Activated CD4-positive, alpha-beta T cell treated with anti-CD3 and anti-CD28 coated beads, Interleukin-2, amount 10 ng/mL, durations not matched to agents 7 days and 5 days (primary cell): ENCODE measurements at places on chromosomes 11 and 22.

GRCh38 chr22:19663821-19664355, 50.4 kb upstream of the SEPTIN5 start:
- DNase-seq = no peak

DNA sequence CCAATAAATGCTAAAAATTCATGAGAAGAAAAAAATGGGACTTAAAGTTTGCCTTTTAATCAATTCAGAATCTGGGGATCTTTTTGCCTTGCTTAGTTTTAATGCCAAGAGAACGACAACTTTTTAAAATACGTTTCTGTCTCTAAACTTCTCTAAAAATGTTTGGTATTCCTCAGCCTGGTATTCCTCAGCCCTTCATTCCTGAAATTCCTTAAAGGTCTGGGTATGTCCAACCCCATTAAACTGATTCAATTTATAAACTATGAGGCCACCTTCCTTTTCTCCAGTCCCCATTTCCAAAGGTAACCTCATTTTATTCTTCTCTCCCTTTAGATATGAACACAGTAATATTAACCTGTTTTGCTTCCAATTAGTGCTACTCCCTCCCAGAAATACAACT, 16.6 kb downstream of the POLA2 start:
- DNase-seq = no peak

GRCh38 chr22:12601870-12602779, 2925.9 kb upstream of the OR11H1 start:
- no peak for DNase-seq

- no peak for DNase-seq
These were observed 15.8 kb downstream of the NAV2 start for GRCh38 chr11:19728436-19728835.

- no peak for DNase-seq
These were observed 323 bp upstream of the PANX1 start for GRCh38 chr11:94128291-94128745.

DNA sequence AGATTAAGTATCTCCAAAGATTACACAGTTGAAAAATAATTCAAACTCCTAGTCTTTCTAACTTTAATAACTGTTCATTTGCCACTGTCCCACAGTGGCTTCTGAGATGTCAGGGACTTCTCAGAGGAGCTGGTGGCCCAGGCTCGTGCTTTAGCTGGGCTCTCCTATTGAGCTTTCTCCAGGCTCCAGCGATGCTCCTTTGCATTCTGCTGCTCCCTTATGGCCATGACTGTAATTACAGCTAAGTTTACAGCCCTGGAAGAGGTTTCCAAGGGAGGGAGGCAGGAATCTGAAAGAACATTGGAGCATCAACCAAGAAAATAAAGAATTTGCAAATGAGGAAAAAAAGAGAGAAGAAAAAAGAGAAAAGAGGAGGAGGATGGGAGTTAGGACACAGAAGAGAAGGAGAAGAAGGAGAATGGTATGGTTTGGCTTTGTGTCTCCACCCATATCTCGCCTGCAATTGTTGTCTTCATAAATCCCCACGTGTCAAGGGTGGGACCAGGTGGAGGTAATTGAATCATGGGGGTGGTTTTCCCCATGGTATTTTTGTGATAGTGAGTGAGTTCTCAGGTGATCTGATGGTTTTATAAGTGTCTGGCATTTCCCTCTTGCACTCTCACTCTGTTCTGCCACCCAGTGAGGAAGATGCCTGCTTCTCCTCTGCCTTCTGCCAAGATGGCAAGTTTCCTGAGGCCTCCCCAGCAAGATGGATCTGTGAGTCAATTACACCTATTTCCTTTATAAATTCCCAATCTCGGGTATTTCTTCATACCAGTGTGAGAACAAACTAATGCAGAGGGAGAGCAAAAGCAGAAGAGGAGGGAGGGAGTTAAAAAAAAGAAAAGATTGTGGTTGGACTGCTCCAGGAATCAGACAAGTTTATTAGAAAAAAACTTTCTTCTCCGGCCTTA, 857.0 kb downstream of the KCNA4 start:
- peak; percentile 6 for DNase-seq

GRCh38 chr11:114131461-114131864, 72.0 kb downstream of the ZBTB16 start:
- no peak for DNase-seq

- no peak for DNase-seq
These were observed 319.8 kb downstream of the DLG2 start for GRCh38 chr11:85307366-85307765.

DNA sequence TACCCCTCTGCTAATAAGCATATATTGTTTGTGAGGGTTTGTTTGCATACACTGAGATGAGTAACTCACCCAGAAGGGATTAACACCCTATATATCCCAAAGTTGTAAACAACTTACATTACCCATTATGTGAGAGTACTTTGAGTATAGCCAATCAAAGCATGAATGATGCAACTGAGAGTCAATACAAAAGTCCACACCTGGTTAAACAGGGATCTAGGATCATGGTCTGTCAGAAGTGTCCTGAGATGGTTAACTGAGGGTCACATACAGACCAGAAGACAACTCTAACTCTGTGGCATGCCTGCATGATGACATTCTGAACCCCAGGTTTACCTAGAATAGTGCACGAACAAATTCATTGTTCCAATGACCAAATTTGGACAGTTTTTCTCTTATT, 17.4 kb upstream of the OR10A5 start:
- DNase-seq = no peak

DNA sequence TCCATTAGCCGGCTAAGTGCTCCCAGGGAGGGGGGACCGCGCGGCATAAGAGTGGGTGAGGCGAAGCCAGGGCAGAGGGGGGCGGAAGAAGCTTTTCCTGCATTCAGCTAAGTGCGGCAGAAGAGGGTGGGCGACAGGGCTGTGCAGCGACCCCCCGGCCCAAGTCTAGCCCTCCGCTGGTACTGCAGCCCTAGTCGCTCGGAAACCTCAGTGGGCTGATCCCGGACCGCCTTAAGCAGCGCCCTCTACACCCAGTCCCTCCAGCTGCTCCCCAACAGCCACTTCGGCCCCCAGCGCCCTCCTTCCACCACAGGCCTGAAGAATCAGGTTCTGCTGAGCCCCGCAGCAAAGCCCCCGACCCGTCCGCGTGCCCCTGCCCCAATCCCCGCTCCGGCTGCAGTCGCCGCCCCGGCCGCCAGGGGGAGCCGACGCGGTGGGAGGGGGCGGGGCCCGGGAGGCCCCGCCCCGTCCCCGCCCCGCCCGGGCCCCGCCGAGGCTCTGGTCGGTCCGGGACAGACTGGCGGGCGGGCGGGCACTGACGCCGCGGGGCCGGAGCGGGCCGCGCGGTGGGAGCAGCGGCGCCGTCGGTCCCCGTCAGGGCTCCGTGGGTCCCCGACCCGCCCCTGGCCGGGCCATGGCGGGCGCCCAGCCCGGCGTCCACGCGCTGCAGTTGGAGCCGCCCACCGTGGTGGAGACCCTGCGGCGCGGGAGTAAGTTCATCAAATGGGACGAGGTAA, at the start of gene PLCB3:
Gene PLCB3, plus strand, starts transcription at position 515 of the 737 bp plus-strand sequence. Its CDS starts 120 bp downstream, at position 635.
- peak; percentile 62 for DNase-seq

- peak; percentile 37 for DNase-seq
These were observed 628 bp downstream of the CHKB start for GRCh38 chr22:50581950-50582492.

DNA sequence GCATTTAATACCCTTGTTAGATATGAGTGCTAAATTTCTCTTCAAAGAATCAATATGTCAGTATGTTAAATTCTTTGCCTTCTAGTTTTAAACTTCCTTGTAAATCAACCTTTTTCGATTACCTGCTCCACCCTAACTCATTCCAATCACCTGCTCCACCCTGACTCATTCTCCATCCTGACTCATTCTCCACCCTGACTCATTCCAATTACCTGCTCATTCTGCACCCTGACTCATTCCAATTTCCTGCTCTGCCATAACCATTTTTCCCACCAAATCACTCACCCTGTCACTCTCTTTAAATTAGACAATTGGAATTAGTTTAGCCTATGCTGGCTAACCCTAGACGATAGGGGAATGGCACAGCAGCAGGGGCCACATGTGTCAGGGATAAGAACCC, 519.5 kb upstream of the LRRC4C start:
- DNase-seq = no peak

GRCh38 chr11:93796441-93797231, 12.6 kb downstream of the MED17 start:
- DNase-seq = no peak

GRCh38 chr11:7893796-7894195, 37.3 kb downstream of the OR10A6 start:
- no peak for DNase-seq

DNA sequence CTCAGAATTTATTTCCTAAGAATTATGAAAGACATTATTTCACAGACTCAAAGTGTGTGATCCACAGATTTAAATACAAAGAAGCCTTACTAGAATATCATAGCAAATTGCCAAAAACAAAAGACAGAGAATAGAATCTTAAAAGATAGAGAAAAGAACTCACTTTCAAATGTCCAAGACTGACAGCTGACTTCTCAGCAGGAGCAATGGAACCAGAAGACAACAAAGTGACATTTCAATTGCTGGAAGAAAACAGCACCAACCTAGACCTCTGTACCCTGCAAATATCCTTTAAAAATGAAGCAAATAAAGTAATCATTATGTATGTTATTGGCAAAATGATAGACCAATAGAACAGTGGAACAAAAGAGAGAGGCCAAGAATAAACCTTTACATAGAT, 109.2 kb downstream of the TTC17 start:
- DNase-seq = no peak

DNA sequence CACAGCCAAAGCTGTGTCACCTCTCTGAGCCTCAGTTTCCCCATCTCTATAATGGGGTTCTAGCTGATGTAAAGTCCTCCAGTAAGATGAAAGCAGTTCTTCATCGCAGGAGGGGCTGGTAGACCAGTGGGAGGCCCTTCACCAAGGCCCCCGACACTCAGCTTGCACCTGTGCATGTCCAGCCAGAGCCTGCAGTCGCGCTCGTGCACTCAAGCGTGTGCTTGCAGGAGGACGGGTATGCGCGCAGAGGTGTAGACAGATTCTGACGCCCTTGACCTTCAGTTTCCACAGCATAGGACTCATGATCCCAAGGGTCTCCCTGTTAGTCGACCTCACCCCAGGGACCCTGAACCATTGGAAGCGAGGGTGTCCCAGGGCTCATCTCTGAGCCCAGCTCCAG, 633.7 kb downstream of the TBC1D22A start:
- DNase-seq = no peak

DNA sequence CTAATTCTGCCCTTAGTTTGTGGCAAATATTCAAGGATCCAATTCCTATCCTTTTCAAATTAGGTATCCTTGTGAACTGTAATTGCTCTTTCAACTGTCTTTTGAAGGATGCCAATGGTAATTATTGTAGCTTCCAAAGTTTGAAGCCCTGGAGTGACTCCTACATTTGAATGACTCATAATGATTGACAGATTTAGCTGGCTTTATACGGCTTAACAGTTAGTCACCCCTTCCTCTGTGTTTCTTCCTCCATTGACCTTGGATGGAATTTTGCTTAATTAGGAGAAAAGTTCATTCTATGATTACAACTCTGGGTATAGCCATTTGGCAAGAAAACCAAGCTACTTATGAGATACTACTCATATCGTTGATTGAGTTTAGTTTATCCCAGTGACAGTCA, 639.3 kb upstream of the KIRREL3 start:
- no peak for DNase-seq

DNA sequence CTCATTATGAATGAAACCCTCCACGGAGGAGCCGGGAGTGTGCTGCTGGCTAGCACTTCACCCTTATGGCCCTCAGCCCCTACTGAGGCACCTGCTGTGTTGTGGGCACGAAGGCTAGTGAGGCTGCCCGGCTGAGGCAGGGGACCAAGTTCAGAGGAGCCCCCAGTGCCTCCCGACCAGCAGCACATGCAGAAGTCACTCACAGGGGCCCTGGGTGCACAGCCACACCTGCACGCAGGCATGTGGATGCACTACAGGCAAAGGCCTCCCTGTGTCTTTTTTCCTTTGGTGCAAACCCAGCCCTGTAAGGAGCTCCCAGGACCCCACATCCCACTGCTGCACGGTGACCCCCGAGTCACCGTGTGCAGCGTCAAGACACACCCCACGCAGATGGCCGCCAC, 261.5 kb downstream of the BRD1 start:
- no peak for DNase-seq

GRCh38 chr11:100190395-100190794, 496.7 kb upstream of the ARHGAP42 start:
- DNase-seq = no peak

GRCh38 chr11:118679483-118679882, at the start of gene TREH:
Gene TREH, minus strand, starts transcription at chr11:118679650. Its CDS starts 23 bp downstream, at chr11:118679627.
- no peak for DNase-seq

- DNase-seq = no peak
These were observed 346.4 kb upstream of the MTNR1B start for GRCh38 chr11:92623055-92623454.
